ENCODE measurements at places on chromosomes 4 and X.

DNA sequence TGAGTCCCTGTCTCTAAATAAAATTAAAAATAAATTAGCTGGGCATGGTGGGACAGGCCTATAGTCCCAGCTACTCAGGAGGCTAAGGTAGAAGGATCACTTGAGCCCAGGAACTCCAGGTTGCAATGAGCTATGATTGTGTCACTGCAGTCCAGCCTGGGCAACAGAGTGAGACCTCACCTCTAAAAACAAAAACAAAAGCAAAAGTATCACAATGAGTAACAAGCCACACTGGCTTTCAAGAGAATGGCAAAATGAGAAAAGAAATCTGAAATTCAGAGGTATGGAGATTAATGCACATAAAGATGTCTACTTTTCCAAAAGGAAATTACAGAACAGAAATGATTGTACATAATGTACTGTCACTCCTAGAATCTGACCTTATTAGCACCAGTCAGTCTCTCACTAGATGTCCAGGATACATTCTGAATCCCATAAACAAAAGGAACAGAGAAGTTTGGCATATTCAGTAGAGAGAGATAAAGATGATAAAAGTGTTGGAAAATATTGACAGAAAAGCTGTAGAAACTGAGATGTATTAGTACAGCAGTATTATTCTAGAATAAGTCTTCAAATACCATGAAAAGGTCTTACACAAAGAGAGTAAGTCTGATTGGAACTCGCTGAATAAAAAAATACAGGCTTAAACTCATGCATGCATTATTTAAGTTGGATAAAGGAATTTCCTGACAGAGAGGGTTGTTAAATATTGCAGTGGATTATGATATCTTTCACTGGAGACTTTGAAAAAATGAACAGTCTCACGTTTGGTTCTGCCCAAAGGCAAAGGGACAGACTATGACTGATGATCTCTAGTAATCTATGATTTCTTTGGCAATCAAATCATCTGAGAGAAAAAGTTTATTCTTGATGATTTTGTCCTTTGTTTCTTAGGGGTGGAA is 102.5 kb downstream of the SH3RF1 start:
- peaks cover 7% of the 10 kb centered on the region for H3K4me1 ChIP-seq
- no peaks in the 10 kb centered on the region for H3K36me3 ChIP-seq
- DNase-seq: no peak
- no peaks in the 10 kb centered on the region for H3K27me3 ChIP-seq
- H3K4me3 ChIP-seq: no peak overlapping the region

DNA sequence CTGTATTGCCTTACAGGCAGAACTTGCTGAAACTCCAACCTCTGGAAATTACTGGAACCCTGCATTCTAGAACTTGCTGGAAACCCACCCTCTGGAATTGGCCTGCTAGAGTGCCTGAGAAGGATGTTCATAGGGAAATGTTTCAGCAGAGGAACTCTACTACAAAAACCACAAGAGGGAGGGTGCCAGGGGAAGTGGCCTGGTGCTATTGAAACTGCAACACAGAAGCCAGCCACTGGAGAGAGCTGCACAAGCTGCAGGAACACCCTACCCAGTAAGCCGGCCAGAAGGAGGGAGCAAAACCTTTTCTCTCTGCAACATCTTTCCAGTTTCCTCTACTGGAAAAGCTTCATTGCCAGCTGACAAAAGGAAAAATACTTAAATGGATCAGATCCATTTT is 2.5 kb upstream of the BRWD3 start:
- H3K4me3 ChIP-seq: no peak overlapping the region
- no peaks in the 10 kb centered on the region for H3K27me3 ChIP-seq
- no peaks in the 10 kb centered on the region for H3K4me1 ChIP-seq
- no peaks in the 10 kb centered on the region for H3K36me3 ChIP-seq

- no peak for DNase-seq
- no peaks in the 10 kb centered on the region for H3K4me1 ChIP-seq
- H3K36me3 ChIP-seq: no peaks in the 10 kb centered on the region
Observed at GRCh38 chrX:47807548-47807947, 29.2 kb upstream of the ZNF81 start.

- H3K27ac ChIP-seq: no peak overlapping the region
- H3K4me3 ChIP-seq: no peak overlapping the region
- peaks cover 9% of the 10 kb centered on the region for H3K36me3 ChIP-seq
- no peak for DNase-seq
- H3K27me3 ChIP-seq: no peaks in the 10 kb centered on the region
- peaks cover 26% of the 10 kb centered on the region for H3K4me1 ChIP-seq
Observed at GRCh38 chr4:107618656-107619055, 101.4 kb downstream of the PAPSS1 start.

DNA sequence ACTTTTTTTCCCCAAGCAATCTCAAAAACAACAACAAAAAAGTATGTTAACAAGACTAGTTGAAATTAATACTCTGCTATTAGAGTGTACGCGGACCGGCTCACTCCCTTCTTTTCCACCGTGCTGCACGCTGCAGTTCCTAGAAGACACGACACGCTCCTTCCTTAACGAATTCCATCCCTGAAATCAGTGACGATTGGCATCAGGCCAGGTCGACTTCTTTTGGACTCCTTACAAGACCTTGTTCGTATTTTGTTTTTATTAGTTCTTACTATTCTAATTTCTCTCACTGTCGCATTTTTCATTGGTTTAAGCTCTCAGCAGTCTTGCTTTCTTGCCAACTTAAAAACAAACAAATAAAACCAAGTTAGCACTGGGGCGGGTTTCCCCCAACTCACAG is 175.8 kb upstream of the PITX2 start:
- peak; percentile 24 for DNase-seq
- no peak overlapping the region for H3K4me3 ChIP-seq
- H3K36me3 ChIP-seq: no peaks in the 10 kb centered on the region
- H3K27ac ChIP-seq: no peak overlapping the region
- no peaks in the 10 kb centered on the region for H3K27me3 ChIP-seq

DNA sequence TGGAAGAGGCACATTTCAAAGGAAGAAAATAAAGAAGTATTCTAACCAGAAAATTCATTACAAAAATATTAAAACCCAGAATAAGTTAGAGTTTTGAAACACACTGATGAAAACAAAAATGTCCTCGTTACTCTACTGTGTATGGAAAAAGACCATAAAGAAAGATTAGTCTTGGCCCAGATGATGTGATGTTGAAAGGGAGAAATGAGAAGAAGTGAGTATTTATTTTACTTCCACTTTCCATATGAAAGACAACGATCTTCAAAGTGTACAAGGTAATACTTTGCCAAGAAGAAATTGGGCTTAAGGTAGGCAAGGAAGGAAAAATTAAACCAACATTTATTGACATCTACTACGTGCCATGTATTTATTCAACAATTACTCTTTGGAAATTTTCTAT is 48.6 kb upstream of the EMCN start:
- DNase-seq: no peak
- no peaks in the 10 kb centered on the region for H3K4me1 ChIP-seq
- H3K36me3 ChIP-seq: no peaks in the 10 kb centered on the region
- no peak overlapping the region for H3K27ac ChIP-seq
- no peaks in the 10 kb centered on the region for H3K27me3 ChIP-seq

DNA sequence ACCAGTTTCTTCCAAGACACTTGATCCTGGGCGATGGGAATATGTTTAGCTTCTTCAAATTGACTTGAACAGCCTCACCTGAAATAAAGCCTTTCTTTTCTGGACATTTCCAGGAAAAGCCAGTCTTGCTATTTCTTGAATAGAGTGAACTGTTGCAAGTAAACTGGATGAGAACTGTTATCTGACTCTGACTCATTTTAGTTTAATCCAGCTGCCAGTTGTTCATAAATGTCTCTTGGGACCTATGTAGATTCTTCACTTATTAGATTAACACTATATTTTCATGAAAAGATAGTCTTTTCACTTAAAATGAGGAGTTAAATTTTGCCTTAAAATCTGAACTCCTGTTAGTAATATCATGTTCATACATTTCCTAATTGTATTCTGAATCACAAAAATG is 615.4 kb upstream of the GALNT7 start:
- H3K4me1 ChIP-seq: no peaks in the 10 kb centered on the region
- DNase-seq: no peak
- H3K36me3 ChIP-seq: no peaks in the 10 kb centered on the region

DNA sequence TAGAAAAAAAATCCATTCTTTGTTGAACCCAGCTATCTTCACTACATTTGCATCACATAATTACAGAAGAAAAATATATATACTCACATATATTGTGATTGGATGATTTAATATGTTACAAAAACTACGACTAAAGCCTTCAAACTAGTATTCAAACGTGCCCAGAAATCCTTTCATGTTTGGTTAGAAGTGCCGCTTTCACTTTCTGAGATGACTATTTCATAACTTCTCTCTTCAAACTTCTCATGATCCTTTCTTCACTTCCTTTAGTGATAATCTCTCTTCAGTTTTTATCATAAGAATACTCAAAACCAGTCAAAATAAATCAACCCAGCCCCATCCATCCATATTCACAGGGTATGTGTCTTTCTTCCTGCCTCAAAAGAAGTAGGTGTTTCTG is 50.8 kb upstream of the NAF1 start:
- no peaks in the 10 kb centered on the region for H3K4me1 ChIP-seq
- H3K27me3 ChIP-seq: no peaks in the 10 kb centered on the region
- no peak for DNase-seq
- no peaks in the 10 kb centered on the region for H3K36me3 ChIP-seq
- no peak overlapping the region for H3K4me3 ChIP-seq
- H3K27ac ChIP-seq: no peak overlapping the region

GRCh38 chr4:69828828-69829227 is 31.1 kb downstream of the SULT1E1 start:
- peak; percentile 14 for DNase-seq
- no peak overlapping the region for H3K27ac ChIP-seq
- peaks cover 10% of the 10 kb centered on the region for H3K4me1 ChIP-seq
- no peaks in the 10 kb centered on the region for H3K27me3 ChIP-seq
- H3K4me3 ChIP-seq: no peak overlapping the region

- H3K27ac ChIP-seq: no peak overlapping the region
- no peak overlapping the region for H3K4me3 ChIP-seq
- no peak for DNase-seq
- H3K4me1 ChIP-seq: no peaks in the 10 kb centered on the region
- no peaks in the 10 kb centered on the region for H3K36me3 ChIP-seq
Observed at GRCh38 chr4:125390126-125390525, 75.4 kb downstream of the FAT4 start.

DNA sequence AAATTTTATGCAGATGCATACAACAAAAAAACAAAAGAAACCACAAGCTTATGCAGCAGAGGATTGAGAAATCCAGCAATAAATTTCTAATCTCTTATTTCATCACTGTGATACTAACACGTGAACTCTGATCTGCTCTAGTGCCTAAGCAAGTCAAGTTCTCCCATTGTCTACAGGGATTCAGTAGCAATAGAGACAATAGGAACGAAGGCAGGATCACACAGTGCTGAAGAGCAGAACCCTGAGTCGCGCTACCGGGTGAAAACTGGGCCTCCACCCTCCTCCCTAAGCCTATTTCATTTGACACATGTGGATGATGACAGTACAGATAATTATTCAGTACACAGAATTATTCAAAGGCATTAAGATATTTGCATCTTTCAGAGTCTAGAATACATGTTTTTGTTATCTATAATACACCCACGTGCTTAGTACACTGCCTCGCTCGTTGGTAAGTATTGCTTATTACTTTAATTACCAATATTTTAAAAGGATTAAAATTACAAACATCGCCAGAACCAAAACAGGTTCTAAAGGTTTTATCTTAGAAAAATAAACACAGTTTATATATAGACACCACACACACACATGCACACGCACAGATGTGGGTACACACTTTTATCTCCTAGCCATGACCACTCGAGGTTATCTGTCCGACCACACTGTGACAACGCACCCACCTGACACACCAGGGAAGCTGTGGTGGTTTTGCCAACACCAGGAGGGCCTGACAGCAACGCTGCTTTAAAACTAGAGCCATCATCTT is 60.1 kb downstream of the RFC1 start:
- H3K27ac ChIP-seq: no peak overlapping the region
- H3K4me3 ChIP-seq: no peak overlapping the region

GRCh38 chrX:19893727-19894126 is 6.3 kb upstream of the SH3KBP1 start:
- DNase-seq: no peak
- H3K27me3 ChIP-seq: no peaks in the 10 kb centered on the region
- H3K4me1 ChIP-seq: no peaks in the 10 kb centered on the region
- H3K27ac ChIP-seq: no peak overlapping the region
- no peak overlapping the region for H3K4me3 ChIP-seq

GRCh38 chrX:104913348-104913747 is 307.1 kb downstream of the TEX13A start:
- H3K36me3 ChIP-seq: no peaks in the 10 kb centered on the region
- no peak overlapping the region for H3K4me3 ChIP-seq
- no peaks in the 10 kb centered on the region for H3K4me1 ChIP-seq
- no peaks in the 10 kb centered on the region for H3K27me3 ChIP-seq

DNA sequence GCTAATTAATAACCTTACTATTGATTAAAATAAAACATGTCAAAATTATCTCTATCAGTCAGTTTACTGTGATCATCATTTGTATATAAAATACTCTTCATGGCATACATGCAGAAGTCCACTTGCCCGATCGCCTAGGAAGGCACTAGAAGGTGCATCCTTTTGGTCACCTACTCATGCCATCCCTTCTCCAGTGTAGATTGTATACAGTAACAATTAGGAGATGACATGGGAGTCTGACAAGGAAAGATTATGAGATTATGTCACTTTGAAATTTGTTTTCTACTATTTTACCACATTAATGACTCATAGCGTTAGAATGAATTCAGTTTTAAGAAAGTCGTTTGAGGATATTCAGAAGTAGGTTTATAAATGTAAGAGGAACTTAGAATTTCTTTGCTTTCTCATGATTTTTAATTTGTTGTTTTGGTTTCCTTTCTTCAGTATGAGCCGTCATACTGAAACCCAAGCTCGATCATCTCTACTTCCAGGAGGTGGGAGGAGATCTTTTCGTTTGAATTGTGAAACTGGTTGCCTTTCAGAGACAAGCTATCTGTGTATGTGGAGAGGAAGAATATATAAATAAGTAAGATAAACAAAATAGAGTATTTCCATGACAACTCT is 51.1 kb upstream of the UNC5C start:
- DNase-seq: no peak
- H3K4me3 ChIP-seq: no peak overlapping the region
- H3K4me1 ChIP-seq: no peaks in the 10 kb centered on the region
- no peak overlapping the region for H3K27ac ChIP-seq
- H3K36me3 ChIP-seq: no peaks in the 10 kb centered on the region

DNA sequence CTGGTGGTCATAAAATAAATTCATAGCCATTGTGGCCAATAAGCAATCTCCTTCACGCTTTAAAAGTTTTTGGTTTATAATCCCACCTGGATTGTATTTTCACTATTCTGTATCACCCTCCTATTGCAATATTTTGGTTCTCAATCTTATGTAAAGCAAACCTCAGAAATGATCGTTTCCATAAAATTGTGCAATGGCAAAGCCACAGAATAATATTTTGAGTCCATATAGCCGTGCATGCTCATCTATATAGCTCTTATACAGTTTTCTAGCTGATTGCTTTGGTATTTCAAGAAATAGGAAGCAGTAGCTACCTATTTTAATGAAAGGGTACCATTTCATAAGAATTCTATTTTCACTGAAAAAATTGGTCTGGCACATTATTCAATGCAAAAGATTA is 10.0 kb upstream of the HAND2 start:
- H3K4me3 ChIP-seq: no peak overlapping the region
- no peaks in the 10 kb centered on the region for H3K36me3 ChIP-seq
- no peak for DNase-seq
- peaks cover 86% of the 10 kb centered on the region for H3K27me3 ChIP-seq
- peaks cover 8% of the 10 kb centered on the region for H3K4me1 ChIP-seq

GRCh38 chr4:68570122-68570507 is 6.0 kb downstream of the UGT2B17 start:
- no peaks in the 10 kb centered on the region for H3K36me3 ChIP-seq
- no peak for DNase-seq
- H3K4me1 ChIP-seq: no peaks in the 10 kb centered on the region
- H3K27ac ChIP-seq: no peak overlapping the region
- H3K27me3 ChIP-seq: no peaks in the 10 kb centered on the region
- no peak overlapping the region for H3K4me3 ChIP-seq

Data from stomach (tissue), 19 donors.